ENCODE measurements at places on chromosomes 2 and 18.
A peak's percentile ranks its signal among the peaks of the same experiment; 100 is the strongest.

DNA sequence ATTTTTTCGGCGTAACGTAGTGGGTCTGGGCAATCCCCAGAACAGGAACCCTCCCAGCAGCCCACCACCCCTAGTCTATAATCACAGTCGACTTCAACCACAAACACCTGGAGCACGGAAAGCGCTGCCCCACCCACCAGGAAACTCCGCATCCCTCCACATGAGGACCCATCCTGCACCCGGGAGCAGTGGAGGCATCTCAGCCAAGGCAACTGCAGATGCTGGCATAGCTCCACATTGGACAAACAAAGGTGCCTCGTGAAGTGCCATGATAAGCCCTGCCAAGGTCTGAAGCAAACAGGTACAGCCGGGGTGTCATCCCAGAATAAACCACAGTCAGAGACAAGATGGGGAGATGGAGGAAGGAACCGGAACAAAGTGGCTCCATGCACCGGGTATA lies 24.3 kb upstream of the COPS8 start:
- DNase-seq, result no peak

GRCh38 chr18:24031916-24032315 lies 17.4 kb downstream of the TTC39C start:
- no peak for DNase-seq

- DNase-seq, result no peak
Observed at GRCh38 chr18:42909095-42909494, 206.4 kb downstream of the RIT2 start.

GRCh38 chr18:47343291-47343690 lies 91.8 kb upstream of the SKOR2 start:
- no peak for DNase-seq

DNA sequence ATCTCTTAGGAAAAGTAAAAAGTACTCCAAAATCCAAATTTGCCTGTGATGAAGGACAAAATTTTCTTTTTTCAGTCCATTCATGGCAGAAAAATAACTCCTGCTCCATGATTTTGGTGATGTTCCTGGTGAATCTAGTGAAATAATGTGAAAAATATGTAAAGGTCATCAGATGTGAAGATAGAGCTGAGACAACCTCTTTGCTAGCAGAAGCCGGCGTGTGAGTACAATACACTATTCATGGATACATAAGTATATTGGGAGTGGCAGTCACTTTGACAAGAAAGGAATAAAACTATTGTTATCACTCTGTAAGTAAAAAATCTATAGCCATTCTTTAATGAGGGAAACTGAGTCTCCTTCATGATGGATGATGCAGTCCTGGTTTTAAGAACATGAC lies 6.3 kb upstream of the SLC1A4 start:
- DNase-seq, result no peak

DNA sequence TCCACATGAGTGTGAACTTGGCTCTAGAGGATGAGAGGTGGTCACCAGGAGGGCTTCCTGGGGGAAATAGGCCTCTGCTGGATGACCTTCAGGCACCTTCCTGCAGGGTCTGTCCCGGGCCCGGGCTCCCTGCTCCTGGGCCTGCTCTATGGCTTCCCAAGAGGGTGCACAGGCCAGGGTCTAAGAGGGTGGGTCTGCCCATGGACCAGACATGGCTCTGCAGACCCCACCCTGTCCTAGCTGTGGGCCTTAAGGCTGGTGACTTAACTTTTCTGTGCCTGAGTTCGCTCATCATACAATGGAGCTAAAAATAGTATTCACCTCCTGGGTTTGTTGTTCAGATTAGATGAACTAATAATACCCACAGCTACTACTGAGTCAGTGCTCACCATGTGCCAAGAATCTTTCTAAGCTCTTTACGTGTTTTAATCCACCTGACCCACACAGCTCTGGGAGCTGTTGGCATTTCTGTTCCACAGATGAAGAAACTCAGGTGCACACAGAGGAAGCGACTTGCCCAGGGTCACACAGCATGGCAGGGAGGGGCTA lies 14.4 kb downstream of the INHBB start:
- no peak for DNase-seq

- no peak for DNase-seq
Observed at GRCh38 chr2:200443916-200444315, 66.0 kb downstream of the KCTD18 start.

GRCh38 chr2:161120775-161121174 lies 39.5 kb upstream of the TANK start:
- no peak for DNase-seq

GRCh38 chr2:178241844-178242551 lies 47.7 kb downstream of the OSBPL6 start:
- DNase-seq, result no peak

DNA sequence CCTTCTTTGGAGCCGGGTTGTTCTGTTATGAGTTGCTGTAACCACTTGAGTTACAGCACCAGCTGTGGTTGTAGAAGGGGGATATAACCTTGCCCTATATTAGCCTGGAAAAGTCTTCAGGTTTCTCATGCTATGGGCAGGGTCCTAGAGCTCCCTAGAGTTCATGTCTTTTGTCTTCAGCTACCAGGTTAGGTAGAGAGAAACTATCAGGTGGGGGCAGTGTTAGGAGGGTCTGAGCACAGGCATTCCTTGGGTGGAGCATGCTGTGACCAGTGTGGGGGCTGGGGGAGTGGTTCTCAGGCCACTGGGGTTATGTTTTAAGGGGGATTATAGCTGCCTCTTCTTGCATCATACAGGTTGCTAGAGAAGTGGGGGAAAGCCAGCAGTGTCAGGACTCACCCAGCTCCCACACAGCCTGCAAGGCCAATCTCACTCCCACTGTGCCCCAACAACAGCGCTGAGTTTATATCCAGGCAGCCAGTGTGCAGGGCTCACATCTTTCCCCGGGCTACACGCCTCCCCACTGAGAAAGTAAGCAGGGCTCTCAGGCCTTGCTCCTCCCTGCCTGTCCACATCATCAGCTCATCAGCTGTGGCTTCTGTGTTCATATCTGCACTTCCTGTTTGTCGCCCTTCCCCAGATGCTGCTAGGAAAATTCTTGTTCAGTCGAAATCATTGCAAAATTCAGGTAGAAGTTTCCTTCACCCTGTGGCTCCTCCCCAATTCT lies 133.8 kb upstream of the NRXN1 start:
- DNase-seq, result no peak

DNA sequence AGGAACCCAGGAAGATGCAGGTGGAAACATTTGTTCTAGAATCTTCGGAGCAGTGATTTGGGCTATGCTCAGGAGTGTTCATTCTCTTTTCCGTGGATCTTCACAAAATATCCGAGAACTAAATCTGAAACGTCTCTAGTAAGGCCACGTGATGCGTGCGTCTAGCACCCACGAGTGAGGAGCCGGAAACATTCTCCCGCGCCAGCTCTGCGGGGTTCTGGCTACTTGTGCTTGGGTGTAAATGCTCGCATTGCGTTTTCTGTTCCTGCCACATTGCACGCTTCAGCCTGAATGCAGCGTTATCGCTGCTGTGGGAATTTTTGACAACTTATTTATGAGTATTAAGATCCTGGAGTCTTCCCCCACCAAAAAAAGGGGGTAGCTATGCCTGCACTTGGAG lies 71.4 kb downstream of the KLHL29 start:
- no peak for DNase-seq

DNA sequence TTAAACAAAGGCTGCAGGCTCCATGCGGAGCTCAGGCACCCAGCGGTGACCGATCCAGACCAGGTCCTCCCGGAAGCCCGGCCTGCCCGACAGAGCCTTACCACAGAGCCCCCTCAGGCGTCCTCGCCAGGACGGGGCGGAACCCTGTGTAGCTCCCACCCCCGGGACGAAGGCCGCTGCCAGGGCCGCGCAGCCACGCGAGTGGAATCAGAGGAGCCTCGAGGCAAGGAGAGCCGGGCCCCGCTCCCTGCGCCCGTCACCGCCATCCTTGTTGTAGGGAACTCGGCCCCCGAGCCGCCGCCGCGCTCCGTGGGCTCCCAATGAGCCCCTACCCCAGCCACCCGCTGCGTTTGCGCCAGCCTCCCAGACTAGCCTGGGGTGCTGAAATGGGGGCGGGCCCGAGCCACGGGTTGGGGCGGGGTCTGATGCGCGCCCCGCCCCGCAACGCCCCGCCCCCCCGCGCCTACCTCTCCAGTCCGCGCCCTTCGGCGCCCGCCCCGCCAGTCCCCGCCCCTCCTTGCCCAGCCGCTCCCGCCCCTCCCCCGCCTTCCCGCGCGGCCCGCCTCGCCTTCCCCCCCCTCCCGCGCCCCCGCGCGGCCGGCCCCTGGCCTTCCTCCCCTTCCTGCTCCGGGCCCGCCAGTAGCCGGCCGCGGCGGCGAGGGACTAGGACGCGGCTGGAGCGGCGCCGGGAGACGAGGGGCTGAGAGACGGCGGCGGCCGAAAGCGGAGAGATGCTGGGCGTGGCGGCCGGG lies at the start of gene LIMS1:
TSS of gene LIMS1 (plus strand) at position 639 of the 752 bp plus-strand sequence. CDS start at position 732, 93 bp downstream.
- peak; percentile 85 for DNase-seq

DNA sequence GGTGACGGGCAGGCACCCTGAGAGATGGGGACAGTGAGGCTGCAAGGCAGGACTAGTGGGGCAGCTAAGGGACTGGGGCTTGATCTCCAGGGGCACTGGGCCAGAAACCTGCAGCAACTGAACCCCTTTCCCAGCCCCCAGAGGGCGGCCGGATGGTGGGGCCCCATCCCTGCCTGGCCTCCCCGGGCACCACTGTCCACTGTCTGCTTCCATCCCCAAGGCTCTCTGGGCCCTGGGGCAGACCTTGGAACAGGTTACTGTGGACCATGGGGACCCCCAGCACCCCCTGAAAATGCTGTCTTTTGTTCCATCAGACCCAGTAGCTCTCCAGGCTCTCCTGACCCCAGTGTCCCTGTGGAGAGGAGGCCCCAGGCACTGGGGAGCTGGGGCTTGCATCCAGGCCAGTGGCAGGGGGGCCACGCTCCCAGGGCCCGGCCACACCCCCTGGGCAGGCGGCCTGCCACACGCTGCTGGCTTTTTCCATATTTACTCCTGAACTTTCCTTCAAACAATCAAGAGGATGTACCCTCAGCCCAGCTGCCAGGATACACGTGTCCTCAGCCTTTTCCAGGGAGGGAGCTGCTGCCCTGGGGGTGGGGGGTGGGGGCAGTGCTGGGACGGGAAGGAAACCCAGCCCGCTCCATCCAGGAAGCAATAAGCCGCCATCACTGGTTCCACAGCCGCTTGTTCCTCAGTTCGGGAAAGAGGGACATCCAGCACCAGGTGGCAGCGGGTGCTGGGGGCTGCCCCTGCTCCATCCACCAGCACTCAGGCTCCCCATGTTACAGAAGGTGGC lies 102.3 kb upstream of the ODC1 start:
- no peak for DNase-seq

GRCh38 chr2:158460632-158461297 lies 4.0 kb downstream of the PKP4 start:
- no peak for DNase-seq

DNA sequence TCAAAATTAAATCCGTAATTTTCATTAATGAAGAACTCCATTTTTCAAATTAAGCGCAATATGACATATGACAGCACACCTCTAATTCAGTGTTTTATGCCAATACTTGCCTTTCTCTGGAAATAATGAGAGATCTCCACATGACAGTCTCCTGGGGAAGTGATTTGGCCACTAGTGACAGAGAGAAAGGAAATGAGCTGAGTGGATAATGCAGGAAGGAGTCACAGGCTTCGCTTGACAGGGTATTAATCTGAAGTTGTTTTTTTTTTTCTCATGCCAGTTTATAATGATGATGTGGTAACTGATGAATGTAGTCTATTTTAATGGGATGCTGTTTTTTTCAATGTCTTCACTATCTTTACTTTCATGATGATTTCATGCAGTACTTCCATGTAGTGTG lies 1079.4 kb upstream of the GYPC start:
- no peak for DNase-seq

- DNase-seq, result peak; percentile 1
Observed at GRCh38 chr18:23689616-23690504, 607 bp downstream of the LAMA3 start.

GRCh38 chr2:144281476-144281875 lies 238.4 kb downstream of the ZEB2 start:
- DNase-seq, result no peak

DNA sequence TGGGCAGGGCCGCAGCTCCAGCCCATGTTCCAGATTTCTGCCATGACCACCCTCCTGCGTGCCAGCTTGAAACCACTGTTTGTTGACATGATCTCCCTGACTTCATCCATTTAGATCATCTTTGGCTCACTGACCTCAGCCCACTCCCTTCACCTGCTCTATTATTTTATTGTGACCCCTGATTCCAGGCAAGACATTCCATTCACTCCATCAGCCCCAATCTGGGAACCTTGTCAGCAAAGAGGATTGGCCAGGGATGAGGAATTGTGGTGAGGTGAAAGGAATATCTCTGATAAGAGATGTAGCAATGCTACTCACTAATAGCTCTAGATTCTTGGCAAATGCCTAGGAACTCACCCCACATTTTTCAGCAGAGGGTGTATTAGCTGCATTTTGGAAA lies 174.2 kb downstream of the TMEM247 start:
- DNase-seq, result no peak

- DNase-seq, result no peak
Observed at GRCh38 chr18:23226930-23227725, 91.8 kb downstream of the CABLES1 start.

DNA sequence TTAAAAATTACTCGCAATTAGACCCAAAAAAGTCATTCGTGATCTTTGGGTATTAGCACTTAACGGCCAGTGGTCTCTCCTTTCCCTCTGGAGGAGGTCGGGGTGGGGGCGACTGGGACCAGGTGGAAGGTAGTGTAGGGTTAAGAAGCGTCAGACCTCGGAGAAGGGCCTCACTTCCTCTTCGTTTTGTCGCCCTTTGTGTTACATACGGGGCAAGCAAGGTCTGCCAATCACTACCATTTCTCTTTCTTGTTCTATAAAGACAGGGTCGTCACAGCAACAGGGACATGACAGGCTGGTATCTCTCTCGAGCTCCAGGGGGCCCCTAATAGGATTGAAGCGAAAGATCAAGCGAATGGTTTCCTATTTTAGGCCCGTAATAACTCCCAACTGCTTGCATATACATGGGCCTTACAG lies 136.6 kb downstream of the INSIG2 start:
- no peak for DNase-seq

GRCh38 chr2:24958411-24958935 lies 13.3 kb downstream of the DNAJC27 start:
- DNase-seq, result no peak

DNA sequence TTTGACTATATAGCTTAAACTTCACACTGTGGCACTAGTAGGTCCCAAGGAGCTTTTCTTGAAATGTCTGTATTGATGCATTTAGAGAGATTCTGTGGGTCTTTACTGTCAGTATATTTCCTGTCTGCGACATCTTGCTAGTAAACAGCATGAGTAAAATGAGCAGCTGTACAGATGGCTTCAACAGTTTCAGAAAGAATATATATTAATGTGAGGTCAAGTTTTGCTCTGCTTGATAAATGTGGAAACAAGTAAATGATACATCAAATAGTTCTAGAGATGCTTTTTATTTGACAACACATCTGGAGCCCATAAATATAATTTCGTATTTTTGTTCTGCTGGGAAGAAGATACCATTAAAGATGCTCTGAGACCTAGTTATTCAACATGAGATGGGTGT lies 310.9 kb upstream of the COL3A1 start:
- DNase-seq, result no peak

- no peak for DNase-seq
Observed at GRCh38 chr2:205681401-205682238, 681 bp upstream of the NRP2 start.

All from activated CD4-positive, CD25-positive, alpha-beta regulatory T cell (primary cell).